ENCODE measurements at places on chromosomes 6 and 20.

DNA sequence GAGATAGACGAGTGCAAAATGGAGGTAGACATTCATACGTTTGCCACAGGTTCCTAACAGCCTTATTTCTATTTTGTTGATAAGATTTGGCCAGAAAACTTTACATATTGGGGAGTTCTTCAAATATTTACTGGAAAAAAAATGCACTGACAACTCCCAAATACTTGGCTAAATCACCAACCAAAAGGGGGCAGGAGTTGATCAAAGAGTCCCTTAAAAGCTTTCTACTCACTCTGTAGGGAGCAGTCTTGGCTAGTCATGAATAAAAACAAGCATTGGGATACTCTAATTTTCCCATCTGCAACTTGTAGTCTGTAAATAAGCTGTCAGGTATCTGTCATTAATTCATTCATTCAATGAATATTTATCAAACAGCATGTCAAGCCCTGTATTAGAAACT, 18.4 kb downstream of the TENT5A start:
- DNase-seq, result no peak

GRCh38 chr20:47568837-47569410, 67.2 kb downstream of the NCOA3 start:
- no peak for DNase-seq

DNA sequence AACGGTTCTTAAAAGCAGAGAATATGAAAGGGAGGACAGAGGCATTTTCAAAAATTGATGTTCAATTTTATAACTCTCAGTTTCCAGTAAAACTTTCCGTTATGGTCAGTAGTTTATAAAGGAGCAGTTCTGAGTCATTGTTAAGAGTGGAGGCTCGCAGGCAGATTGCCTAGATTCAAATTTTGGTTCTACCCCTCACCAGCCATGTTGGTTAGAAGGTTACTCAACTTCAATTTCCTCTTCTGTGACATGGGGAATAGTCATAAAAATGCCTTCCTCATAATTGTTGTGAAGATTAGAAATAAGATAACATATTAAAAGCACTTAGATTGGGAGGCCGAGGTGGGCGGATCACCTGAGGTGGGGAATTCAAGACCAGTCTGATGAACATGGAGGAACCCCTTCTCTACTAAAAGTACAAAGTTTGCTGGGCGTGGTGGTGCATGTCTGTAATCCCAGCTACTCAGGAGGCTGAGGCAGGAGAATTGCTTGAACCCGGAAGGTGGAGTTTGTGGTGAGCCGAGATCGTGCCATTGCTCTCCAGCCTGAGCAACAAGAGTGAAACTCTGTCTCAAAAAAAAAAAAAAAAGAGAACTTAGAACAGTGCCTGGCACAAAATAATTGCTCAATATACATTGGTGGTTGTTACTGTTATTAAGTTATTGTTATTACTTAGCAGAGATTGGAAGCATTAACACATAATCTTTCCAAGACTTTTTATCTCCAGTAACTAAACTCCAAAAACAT, 348.9 kb downstream of the NRN1 start:
- DNase-seq, result no peak

DNA sequence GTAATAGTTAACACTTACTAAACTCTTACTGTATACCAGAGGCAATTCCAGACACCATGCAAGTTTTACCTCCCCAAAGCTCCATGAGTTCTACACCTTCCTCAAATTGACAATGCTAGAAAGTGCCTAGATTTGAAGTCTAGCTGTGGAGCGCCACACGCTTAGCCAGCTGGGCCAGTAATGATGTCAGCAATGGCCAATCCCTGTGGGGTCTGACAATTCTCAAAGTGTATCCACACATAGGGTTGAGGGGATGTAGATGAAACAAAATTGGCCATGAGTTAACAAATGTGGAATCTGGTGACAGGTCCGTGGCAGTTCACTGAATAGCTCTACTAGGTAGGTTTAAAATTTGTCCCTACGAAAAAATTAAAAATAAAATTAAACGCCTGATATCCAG, 1.3 kb downstream of the ZNF343 start:
- no peak for DNase-seq

- DNase-seq, result no peak
Observed at GRCh38 chr6:157944983-157945931, 36.4 kb upstream of the SYNJ2 start.

GRCh38 chr6:23325065-23325464, 755.7 kb downstream of the HDGFL1 start:
- no peak for DNase-seq

GRCh38 chr6:89506716-89507617, 74.0 kb downstream of the ANKRD6 start:
- no peak for DNase-seq

DNA sequence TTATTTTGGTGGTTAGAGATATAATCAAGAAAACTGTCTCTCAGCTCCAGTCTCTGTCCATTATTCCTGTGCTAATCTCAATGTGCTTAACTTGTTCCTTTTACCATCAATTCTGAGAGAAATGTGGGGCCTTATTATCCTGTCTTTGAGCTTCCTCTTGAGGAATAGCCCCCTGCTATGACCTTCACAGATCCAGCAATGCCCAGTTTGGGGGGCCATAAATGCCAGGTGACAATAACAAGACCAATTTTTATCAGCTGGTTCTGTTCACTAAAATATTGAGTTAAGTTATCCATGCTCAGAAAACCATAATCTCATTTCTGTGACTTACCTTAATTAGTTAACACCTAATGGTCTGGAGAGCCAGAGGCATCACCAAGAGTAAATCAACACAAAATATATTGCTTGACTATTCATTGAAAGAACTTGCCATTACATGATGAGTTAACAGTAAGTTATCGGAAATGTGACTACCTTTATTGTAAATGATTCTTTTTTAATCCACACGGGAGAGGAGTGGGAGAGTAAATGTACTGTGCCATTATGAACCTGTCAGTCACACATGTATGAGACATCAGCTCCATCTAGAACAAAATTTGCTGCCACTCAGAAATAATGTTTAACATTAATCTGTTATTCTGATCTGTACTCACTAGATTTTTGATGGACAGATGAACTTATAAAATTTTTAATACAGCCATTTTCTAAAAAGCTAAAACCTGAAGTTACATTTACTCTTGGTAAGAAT, 149.7 kb downstream of the ID4 start:
- DNase-seq, result no peak

GRCh38 chr6:12280902-12281301, 9.3 kb upstream of the EDN1 start:
- DNase-seq, result no peak

Measured in stimulated activated CD4-positive, alpha-beta T cell treated with anti-CD3 and anti-CD28 coated beads, Interleukin-1b, Interleukin-23, amount 100 ng/mL, for 1 hour (primary cell).